GM12865 (cell line): ENCODE measurements at places on chromosomes 3 and 15.

- DNase-seq = no peak
Observed at GRCh38 chr3:23601091-23601822, 204.5 kb upstream of the UBE2E1 start.

DNA sequence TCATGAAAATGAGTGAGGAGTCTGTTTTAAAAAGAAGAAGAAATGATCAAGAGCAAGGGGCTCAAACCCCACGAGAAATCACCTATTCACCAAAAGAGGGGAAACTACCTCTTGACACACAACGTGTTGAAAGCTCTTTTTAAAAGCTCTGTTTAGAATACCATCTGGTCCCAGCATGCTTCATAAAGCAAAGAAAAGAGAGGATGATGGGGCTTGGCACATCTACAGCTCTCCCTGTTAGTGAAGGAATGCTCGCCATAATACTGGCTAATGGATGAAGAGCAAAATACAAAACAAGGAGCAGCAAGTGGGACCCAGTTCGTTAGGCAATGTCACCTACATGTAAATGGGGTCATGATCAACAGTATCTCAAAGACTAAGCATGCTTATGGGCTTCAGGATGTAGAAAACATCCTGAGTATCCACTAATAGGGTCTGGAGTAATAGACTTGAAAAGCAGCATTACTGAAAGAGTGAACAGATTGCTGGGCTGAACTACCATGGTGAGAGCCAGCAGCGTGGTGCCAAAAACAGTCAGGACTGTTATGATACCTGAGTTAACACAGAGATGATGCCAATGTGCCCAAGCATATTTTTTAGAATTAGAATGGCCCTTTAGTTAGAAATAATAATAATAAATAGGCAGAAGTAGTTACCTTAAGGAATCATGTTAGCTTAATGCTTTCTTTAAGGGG lies 159.7 kb upstream of the POU1F1 start:
- DNase-seq = no peak

GRCh38 chr3:135895106-135895733 lies 70.3 kb upstream of the PPP2R3A start:
- DNase-seq = peak; percentile 65

GRCh38 chr3:14801031-14801430 lies 17.7 kb upstream of the FGD5 start:
- DNase-seq = no peak

DNA sequence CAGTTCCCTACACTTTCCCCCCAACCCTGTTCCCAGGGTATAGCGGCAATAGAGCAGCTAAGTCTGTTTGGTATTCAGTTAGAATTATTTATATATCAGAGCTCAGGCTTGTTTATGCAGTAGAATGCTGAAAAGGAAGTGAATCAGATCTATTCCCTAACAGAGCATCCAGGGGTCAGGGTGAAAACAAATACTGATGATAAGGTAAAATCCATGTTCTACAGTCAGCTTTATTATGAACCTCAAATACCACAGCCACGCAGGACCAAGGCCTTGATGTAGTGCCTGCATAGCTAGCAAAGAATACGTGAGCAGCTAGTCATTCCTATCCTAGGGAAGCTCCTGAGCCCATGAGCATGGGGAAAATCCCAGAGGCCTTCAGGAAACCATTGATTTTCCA lies 229.7 kb upstream of the ICE2 start:
- no peak for DNase-seq

GRCh38 chr3:16654976-16655375 lies 49.8 kb upstream of the DAZL start:
- no peak for DNase-seq

GRCh38 chr3:43153216-43154083 lies 47.6 kb upstream of the POMGNT2 start:
- DNase-seq = no peak

DNA sequence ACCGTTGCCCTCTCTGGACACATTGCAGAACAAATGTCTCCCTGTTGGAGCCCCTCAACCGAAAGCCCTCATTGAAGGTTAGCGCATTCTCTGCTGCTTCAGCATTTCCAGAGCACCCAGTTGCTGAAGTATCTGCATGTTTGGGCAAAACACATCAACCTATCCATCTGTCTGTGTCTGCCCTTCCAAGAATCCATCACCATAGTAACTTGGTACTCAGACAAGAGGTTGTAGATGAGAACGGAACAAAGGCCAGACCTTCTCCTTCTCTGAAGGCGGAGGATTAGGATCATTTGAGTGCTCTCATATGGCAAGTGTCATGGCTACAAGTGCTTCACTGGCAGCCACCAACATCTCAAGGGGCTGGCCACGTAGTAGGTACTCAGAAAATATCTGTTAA lies 23.1 kb upstream of the RHO start:
- DNase-seq = no peak

DNA sequence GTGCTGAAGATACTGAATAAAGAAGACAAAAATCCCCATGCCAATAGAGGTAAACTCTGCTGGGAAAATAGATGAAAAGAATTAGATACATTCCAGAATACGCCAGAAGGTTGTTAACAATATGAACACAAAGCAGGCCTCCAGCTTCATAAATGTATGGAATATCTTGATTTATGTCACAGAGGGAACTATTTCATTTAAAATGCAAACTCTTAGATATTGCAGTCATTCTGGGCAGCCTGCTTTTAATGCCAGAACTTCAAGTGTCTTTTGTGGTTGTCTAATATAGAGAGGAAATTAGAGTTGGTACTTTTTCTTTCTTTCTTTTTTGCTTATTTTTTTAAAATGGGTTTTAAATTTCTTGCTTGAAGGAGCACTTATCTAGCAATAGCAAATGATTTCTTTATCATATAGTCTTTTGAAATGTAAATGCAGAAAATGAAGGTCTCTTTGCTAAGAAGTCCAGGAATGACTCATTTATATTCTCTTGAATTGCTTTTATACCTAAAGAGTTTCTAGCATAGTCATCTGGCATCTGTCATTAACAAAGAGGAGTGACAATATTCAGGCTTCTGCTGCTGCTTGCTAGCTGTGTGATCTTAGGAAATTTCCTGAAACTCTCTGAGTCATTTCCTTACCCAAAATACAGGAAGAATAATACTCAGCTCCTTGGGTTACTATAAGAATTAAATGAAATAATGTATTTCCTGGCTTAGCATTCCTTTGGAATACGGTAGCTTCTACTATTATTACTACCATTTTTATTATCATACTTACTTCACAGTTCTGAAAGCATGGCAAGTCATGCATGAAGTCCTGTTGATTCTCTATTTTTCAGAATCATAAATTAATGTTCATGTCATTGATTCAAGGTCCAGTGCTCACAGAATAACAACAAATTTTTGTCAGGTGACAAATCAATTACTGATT lies 527.6 kb downstream of the DIPK2A start:
- peak; percentile 13 for DNase-seq

GRCh38 chr3:39150803-39151631 lies 2.4 kb downstream of the CSRNP1 start:
- peak; percentile 30 for DNase-seq

GRCh38 chr3:123655400-123655799 lies 70.5 kb upstream of the HACD2 start:
- no peak for DNase-seq

GRCh38 chr3:143507735-143508580 lies 340.3 kb downstream of the SLC9A9 start:
- DNase-seq = no peak

GRCh38 chr3:32470362-32470761 lies 32.3 kb downstream of the CMTM6 start:
- DNase-seq = no peak

- no peak for DNase-seq
Observed at GRCh38 chr3:71495708-71496472, 87.6 kb downstream of the FOXP1 start.

- no peak for DNase-seq
Observed at GRCh38 chr15:60376677-60377095, 21.1 kb downstream of the ANXA2 start.

- DNase-seq = no peak
Observed at GRCh38 chr3:71497367-71497897, 86.1 kb downstream of the FOXP1 start.

GRCh38 chr3:39473452-39474125 lies 6.1 kb downstream of the MOBP start:
- no peak for DNase-seq

GRCh38 chr3:37526511-37526910 lies 335.2 kb upstream of the CTDSPL start:
- no peak for DNase-seq

DNA sequence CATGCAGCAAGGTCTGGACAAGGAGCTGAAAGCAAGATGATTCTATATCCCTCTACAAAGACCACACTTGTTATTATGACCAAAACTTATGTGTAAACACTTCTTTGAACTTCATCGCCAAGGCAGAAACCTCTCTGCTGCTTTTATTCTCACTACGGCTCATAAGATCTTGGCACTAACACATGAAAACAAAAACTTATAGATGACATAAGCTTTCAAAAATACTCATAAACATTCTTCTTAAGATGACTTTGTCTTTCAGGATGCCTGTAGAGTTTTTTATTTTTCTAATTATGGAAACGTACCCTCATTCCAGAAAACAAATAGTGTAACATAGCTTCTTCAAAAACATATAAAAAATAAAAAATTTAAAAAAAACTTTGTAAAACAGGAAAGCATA lies 12.5 kb upstream of the C15orf61 start:
- DNase-seq = peak; percentile 7

DNA sequence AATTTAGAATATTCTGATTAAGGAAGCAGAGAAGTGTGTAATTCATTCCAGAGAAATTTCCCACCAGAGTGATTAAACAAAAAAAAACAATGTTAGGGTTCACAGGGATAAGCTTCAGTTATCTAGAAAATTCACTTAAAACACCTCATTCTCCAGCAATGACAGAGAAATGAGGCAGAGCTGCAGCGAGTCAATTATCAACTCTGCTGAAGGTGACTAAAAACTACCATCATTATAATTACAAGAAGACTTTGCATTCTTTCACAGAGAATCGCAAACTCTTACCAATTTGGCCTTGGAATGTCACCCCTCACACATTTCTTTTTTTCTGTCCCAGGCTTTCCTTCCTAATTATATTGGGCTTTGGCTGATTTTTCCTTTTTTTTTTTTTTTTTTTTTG lies 117.1 kb downstream of the RAB11A start:
- DNase-seq = no peak

- DNase-seq = no peak
Observed at GRCh38 chr3:177279118-177279815, 82.0 kb upstream of the TBL1XR1 start.

GRCh38 chr3:153443961-153444360 lies 281.9 kb downstream of the RAP2B start:
- peak; percentile 31 for DNase-seq

GRCh38 chr15:36430726-36431265 lies 148.6 kb upstream of the CDIN1 start:
- no peak for DNase-seq
